Amniotic stem cell (primary cell): ENCODE measurements at places on chromosomes 5 and 9.

DNA sequence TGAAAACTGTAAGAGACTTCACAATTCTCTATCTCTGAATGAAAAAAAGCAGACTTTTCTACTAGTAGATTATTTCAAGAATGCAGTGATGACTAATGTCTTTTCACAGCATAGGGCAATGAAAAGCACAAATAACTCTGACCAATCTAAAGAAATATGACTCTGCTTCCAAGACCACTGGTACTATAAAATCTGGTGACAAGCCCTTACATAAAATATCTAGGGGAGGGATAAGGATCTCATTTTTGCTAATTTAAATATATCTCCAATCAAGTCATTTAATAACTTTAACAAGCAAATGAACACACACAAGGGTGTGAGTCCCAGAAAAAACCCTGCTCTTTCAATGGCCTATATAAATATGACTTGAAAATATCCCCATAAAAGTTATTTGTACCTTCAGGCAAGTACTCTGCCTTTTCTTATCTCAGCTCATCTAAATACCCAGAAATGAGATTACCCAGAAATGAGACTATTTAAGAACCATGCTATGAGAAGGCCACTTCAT is 105.2 kb downstream of the GNAQ start:
- DNase-seq = peak; percentile 51

DNA sequence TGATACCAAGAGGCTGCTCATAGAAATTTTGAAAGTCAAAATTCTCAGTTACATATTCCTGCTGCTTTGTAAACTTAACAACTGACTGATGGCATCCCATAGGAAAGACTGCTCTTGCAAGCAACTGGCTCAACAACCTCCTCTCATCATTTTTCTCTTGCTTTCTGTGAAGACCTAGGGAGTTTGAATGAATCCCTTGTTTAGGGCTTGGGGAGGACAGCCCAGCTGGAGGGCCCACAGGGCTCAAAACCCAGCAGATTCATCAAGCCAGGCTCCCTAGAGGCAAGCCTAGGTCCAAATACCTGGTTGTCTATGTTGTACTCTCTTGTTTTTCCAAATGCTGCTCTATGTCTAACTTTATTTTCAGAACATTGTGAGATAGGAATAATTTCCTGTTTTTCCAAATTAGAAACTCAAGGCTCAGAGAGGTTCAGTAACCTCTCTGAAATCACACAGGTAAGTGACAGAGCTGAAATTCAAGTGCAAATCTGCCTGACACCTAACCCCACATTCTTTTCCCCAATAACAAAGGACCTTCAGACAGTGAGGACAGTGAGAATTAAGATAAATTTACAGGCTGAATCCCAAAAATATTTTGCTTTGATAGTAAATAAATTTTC is 558.9 kb upstream of the KLF4 start:
- no peak for DNase-seq

- no peak for DNase-seq
These were observed 31.1 kb upstream of the PPP3R2 start for GRCh38 chr9:101625876-101626275.

DNA sequence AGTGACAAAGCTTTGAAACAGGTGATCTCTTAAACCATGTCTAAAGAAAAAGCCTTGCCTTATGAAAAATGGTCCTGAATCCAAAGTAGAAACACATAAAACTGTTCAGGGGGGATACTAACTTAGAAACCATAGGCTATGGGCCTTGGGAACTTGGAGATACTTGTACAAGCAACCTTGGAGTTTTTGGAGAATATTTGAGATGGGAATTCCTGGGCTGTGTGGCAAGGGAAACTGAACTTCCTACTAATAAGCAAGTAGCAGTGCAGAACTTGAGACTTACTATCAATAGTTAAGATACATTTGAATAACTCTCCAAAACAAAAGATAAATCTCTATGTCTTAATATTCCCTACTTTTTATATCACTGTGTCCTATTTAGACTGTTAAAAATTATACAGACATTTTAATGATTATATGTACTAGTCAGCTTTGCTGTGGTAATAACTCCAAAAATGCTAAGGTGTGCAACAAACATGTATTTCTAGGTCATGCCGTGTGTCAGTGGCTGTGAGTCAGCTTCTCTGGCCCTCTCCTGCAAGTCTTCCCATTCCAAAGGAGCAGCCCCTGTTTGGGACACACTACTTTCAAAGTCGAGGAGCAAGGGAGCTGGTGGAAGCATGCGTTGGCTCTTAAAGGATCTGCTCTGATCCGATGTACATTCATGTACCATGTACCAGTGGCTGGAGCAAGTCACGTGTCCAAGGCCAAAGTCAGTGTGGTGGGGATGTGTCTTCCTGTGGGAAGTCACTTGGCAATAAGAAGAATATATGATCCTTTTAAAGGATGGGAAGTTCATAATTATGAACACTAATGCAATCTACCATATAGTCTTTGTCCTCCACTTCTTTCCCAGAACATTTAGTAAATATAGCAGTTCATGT is 39.6 kb downstream of the SNX30 start:
- DNase-seq = no peak

GRCh38 chr5:14175381-14175780 is 32.2 kb downstream of the TRIO start:
- no peak for DNase-seq

DNA sequence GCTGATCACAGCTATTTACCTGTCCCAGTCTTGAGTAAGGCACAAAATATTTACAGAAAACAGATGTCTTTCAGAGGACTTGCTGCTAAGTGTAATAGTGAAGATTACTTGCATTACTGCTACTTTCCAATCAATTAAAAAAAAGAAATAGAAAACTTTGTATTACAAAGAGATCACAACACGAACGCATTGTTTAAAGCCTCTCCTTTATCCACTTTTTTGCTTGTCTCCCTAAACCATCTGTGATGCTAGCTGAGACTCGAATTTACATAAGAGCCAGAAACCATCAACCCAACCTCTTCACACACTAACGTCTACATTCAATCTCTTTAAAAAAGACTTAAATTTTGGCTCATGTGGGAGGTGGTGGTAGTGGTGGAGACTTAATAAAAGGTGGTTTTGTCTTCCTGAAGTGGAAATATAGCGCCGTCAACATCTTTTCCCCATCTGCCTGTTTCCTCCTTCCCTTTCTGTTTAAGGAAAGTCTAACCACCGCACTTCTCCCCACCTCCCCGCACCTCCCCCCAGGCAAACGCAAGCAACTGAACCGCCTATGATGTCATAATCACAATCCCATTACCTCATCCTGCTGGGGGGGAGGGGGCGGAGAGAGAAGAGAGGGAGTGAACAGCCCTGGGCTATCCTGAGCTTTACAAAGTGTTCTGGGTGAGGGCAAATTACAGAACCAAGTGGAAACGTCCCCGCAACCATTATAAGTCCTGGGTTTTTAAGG is 948 bp upstream of the FAM53C start:
- peak; percentile 75 for DNase-seq
